NCI-H187 treated with DMSO at 0.1 percent for 48 hours (cell line): ENCODE measurements at places on chromosomes 1 and 21.

DNA sequence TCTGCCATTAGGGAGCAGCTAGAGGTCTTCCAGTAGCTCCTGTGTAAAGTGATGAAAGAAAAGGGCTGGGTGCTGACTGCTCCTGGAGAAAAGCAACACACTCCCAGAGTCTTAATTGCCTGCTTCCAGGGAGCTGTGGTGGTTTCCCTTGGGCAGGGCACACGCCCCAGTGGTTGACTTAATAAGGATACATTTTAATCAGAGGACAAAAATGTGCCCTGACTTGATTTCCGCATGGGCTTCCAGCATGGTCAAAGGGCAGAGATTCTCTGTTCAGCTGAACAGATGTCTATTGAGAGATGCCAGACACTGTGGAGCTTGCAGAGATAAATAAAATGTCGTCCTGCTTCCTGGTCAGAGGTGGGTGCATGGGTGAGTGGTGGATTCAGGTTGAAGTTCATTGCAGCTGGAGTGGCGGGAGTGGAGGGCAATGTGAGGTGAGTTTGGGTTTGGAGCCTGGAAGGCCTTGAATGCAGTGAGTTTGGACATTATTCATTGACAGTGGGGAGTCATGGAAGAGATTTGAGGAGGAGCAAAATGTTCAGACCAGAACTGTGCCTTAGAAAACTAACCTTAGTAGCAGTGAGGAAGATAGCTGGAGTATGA lies 16.0 kb downstream of the QSOX1 start:
- no peak for DNase-seq

- DNase-seq = no peak
These were observed 35.6 kb upstream of the SLC16A1 start for GRCh38 chr1:112991402-112992120.

- no peak for DNase-seq
These were observed 3.5 kb downstream of the NAV1 start for GRCh38 chr1:201542309-201543035.

DNA sequence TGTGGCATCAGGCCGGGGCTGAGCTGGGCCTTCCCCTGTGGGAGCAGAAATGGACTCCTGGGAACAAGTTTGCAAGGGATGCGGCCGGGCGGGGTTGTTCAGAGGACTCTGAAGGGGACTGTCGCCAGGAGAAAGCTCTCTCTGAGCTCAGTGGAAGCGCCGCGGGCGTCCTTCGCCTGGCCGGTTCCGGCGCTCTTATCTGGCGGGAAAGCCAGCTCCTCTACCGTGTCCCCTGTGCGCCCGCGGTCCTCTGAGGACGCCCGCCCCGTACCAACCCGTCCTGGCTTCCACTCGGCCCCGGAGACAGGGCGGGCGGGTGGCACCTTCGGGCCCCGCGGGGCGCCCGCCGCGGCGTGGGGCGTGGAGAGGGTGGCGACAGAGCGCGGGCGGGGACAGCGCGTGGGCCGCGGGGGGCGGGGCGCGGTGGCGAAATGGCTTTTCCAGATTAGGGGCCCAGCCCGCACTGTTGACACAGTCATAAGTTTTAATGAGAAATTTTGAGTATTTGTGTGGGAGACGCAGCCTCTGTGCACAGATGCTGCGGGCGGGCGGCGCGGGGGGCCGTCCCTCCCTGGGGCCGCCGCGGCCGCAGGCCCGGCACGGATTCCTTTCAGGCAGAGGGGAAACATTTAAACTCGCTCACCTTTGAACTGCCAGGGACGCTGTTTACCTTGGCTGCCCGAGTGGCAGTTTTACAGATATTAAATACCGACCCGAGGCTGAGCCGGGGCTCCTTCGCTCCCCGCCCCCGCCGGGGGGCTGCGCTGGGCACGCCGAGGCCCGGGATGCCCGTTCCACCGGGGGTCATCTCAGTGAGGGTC lies 70.2 kb downstream of the FOXD2 start:
- no peak for DNase-seq

- DNase-seq = peak; percentile 72
These were observed 39.6 kb downstream of the NUF2 start for GRCh38 chr1:163361123-163361934.

DNA sequence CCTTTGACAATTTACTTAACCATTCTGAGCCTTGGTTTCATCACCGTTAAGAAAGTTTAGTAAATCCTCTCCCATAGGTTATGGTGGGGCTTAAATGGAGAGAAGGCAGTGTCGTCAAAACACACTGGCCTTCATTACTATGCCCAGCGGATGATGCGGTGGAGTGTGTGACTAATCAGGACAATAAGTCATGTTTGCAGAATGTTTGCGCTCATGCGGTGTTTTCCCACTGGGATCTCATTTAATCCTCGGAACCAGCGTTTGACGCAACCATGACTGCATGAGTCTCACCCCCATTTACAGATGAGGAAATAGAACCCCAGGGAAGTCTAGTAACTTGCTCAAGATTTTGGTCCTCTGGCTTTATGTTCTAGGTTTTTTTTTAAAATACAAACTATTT lies 17.5 kb downstream of the SLC26A9 start:
- no peak for DNase-seq

- no peak for DNase-seq
These were observed 543.3 kb downstream of the DPYD start for GRCh38 chr1:97377432-97378034.

DNA sequence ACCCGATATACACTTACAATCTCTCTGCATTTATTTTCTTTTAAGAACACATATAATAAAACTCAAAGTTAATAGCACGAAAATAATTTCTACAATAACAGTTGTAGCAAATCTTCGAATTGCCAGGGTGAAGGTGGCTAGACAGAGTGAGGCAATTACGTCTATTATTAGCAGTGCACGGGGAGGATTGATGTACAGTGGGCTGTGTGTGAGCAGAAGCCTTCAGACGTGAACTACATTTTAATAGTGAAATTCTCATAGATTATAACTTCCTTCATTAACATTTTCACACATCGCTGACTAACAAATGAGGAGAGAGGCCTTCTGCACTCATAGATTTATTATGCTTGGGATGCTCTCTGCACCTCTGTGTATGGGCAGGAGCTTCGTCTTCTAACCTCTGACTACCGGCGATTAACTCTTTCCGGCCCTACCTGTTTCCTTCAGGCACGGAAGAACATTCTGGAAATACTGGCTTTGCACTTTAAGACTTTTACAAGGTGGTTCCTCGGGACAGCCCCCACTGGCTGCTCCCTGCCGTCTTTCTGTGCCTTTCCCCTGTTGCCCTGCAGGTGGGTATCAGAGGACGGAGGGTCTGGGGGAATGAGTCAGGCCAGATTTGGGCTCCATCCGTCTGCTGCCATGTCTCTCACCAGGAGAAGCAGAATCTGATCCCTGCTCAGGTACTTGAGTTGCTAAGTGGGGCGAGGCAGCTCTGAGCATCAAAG lies 200.5 kb downstream of the CAMTA1 start:
- no peak for DNase-seq

- no peak for DNase-seq
These were observed 11.5 kb upstream of the SLC2A7 start for GRCh38 chr1:9037476-9038337.

GRCh38 chr1:156852418-156852874 lies 6.5 kb downstream of the INSRR start:
- DNase-seq = peak; percentile 96

DNA sequence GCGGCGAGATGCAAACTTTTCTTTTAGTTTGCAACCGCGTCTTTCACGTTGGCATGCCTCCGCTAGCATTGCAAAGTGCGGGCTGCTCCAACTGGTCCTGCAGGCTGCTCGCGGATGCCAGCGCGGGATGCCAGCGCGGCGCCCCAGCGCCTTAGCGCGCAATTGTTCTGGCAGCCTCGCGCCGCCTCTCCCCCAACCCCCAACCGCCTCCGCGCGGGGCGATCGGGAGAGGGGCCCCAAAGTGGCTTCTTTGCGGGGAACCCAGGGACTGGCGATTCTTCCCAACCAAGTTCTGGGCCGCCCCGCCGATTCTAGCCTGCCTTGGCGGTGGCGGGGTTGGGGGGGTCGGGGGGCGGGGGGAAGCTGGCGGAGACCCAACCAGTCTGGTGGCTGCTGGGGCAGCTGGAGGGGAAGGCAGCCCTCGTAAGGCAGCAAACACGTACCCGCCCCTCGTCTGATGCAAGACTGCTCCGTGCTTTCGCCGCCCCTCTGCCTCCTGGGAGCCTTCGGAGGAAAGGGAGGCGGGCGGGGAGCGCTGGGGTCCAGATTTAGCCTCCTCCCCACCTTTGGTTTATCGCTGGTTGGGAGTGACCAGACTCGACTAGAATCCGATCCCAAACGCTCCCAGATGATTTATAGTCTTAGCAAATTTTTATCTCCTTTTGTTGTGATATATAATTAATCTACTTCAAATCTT lies 756 bp downstream of the PHGDH start:
- DNase-seq = no peak

GRCh38 chr1:52633291-52633754 lies 355 bp downstream of the SHISAL2A start:
- no peak for DNase-seq

DNA sequence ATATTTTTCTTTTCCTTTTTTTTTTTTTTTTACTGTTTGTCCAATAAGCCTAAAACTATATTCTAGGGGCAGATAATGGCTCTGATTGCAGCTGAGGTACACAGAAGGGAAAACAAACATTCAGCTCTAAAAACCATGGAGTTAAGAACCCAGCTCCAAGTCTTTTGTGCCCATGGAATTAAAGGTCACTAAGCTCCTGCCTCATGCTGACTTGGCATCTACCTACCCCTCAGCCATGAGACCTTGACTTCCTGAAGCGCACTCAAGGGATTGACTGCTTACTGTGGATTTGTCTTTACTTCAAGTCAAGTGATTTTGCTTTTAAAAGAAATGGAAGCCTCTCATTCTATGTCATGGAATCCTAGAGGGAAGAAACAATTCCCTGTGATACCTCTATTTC lies 192.3 kb downstream of the AMY1C start:
- DNase-seq = no peak

GRCh38 chr1:40756523-40756922 lies 27.1 kb upstream of the KCNQ4 start:
- no peak for DNase-seq

- peak; percentile 94 for DNase-seq
These were observed 5.5 kb downstream of the PGLYRP4 start for GRCh38 chr1:153343040-153343681.

- DNase-seq = no peak
These were observed 9.8 kb downstream of the BARHL2 start for GRCh38 chr1:90707363-90707710.

GRCh38 chr1:212928323-212929291 lies 21.7 kb upstream of the VASH2 start:
- DNase-seq = no peak

DNA sequence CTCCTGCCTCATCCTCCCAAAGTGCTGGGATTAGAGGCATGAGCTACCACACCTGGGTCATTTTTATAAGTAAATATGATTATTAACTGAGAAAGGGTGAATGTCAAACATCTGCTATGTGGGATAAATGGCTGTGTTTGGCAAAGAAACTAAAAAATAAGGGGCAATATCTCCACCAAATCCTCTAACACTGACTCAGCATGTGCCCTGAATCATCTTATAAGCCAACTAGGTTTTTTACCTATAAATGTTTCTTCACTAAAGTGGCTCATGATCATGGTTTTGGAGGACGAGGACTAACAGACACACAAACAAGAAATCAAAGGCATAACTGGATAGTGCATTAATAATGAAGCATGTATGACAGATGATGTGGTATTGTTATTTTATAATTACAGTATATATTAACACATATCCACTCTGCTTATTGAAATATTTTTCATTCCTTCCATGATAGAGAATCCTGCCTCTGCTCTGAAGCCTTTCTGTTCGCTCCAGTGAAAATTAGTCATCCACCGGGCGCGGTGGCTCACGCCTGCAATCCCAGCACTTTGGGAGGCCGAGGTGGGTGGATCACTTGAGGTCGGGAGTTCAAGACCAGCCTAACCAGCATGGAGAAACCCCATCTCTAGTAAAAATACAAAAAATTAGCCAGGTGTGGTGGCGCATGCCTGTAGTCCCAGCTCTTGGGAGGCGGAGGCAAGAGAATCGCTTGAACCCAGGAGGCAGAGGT lies 11.7 kb upstream of the ARHGAP29 start:
- no peak for DNase-seq

GRCh38 chr1:112450773-112451172 lies 54.8 kb downstream of the CTTNBP2NL start:
- DNase-seq = no peak

DNA sequence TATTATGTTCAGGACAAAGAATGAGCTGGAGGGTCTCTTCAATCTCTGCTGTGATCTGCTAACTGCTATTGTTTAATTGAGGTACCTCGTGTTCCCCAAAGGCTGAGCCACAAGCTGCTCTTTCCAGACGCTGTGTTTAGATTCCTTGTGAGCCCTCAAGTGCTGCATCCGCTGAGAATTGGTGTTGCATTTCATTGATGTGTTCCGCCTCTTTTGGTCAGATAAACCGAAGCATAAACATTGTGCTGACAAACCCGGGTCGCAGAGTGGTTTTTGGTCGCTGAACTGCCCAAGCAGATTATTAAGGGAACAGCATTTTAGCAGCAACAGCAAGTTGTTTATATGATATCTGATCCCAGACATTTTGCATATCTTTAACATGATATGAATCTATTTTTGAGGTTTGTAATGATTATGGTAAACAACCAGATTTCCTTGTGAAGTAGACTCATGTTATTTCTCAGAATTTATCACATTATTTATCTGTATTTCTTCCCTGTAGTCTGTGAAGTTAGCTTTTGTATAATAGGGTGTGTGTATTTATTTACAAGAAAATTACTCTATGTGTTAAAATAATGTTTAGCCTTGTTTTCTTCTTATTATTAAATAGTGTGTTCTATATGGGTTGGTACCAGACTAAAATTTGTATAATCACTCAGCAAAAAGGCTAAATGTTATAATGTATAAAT lies 217.2 kb upstream of the C1orf105 start:
- no peak for DNase-seq

DNA sequence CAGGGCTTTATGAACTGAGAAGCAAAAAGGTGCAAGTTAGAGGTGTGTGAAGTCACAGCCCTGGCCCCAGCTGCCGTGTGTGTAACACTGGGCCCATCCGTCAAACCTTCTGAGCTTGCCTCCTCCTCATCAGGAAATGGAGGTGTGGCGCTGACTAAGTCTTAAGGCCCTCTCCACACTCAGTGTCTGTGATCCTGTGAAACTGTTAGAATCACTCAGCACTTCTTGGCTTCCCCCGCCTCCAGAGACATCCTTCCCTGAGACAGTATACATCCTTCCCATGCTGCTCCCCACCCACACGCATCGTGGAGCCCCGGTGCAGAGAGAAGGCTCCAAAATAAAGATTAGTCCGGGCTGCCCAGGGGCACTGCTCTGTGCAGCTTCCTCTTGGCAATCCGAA lies 33.3 kb downstream of the LRP8 start:
- DNase-seq = no peak

- no peak for DNase-seq
These were observed 9.1 kb downstream of the LAMC2 start for GRCh38 chr1:183195142-183195574.

DNA sequence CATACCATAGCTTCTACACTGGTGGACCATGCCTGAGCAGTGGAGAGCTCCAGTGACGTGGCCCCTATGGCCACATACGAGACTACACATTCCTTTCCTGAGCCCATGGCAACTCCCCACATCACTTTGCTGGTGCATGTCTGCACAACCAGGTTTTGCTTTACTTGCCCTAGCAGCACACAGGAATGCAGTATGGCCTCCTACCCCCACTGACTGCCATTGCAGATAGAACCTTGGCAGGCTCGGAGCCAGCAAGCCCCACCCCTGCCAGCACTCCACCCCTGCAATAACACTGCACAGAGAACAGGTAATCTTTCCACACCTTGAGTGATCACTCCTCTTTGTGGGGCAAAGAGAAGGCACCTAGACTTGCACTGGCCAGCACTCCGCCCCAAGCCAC lies 531.9 kb upstream of the CAMK1G start:
- DNase-seq = no peak
